ENCODE measurements at places on chromosomes 2 and 18.

GRCh38 chr18:23243178-23243577, 107.9 kb downstream of the CABLES1 start:
- DNase-seq, result no peak

GRCh38 chr18:5840025-5840424, 55.3 kb downstream of the TMEM200C start:
- DNase-seq, result no peak

GRCh38 chr18:28168725-28169124, 8.2 kb downstream of the CDH2 start:
- DNase-seq, result no peak

- DNase-seq, result no peak
These were observed 36.3 kb downstream of the NRXN1 start for GRCh38 chr2:50995610-50996009.

GRCh38 chr2:214545898-214546542, 135.2 kb downstream of the VWC2L start:
- no peak for DNase-seq

DNA sequence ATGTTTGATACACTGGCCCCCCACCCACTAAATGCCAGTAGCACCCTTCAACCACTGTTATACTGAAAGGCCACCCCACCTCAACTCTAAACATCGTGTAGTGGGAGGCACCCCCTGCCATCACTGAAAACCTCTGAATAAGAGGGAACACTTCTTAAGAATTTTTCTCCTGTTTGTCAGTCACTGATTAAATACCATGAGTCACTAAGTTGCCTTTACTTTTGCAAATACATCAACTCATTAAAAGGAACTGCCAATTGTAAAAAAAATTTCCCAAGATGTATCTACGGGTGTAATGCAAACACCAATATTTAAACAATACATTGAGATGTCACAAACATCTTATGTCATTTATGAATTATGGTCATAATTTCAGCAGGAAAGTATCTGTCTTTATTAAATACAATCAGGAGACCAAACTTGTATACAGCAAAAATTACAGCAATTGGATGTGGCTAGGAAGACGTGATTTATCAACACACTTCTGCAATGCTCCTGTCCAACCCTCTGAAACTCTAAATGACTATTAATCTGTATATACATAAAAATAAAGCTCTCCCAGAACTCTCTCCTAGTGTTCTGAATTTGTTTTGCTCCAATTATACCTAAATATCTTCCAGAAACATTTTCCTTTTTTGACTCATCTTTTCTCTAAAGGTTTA, 144.1 kb upstream of the STK17B start:
- no peak for DNase-seq

- DNase-seq, result peak; percentile 53
These were observed 51.7 kb upstream of the SMIM21 start for GRCh38 chr18:75478996-75479880.

Data from AG20443 (cell line).